ENCODE measurements at places on chromosomes 7 and 10.

DNA sequence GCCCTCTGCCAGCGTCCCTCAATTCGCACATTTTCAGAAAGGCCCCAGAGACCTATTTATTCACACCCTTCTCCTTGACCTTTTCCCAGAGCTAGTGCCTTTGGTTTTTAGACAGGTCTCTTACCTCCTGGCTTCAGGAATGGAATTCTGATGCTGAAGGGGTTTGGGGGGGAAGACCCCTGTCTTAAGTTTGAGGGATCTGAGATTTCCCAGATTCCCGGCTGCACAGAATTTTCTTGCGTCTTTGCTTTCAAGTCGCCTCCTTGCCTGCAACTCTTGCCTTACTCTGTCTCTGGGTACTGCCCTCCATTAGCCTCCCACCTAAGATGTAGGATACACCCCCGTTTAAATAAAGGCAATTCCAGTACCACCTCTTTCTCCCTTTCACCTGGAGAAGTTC is 1.9 kb downstream of the GATA3 start:
- no peak for DNase-seq

DNA sequence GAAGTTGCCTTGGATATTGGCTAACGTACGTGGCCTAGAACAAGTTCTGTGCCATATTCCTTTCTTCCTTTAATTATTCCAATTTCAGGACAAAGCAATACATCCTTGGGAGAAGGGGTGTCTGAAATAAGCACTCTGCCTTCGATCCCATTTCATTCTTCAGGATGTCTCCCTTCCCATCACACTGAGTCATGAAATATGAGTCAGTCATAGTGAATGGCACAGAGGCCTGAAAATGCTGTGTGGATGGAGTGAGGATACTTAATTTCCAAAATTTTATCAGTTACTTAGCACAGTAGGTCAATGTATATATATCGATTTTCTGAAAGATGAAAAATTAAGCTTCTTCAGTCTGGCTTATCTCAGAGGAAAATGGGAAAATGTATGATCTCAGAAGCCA is 19.5 kb downstream of the EVX1 start:
- no peak for DNase-seq

DNA sequence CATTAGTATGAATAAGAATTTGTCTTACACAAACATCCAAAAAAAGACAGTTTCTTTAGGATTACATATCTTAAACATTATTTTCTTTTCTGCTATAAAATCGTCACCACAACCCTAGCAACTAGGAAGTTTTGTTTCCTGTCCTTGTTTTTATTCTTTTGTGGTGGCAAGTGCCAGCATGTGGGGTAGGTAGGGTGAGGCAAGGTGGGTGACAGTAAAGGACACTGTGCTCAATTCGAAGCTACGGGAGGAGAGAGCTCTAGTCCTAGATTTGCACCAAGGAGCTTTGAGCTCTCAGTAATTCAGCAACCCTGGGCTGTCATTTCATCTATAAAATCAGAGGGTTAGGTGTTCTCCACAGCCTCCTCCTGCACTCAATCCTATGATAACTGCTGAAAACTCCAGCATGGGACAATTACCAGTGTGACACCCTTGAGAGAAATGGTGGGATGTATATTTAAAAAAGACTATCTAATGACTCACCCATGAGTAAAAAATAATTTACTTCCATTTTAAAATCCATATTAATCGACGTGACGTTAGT is 187.1 kb downstream of the FAM107B start:
- DNase-seq: no peak

GRCh38 chr10:51321980-51322379 is 247.7 kb downstream of the PRKG1 start:
- DNase-seq: no peak

DNA sequence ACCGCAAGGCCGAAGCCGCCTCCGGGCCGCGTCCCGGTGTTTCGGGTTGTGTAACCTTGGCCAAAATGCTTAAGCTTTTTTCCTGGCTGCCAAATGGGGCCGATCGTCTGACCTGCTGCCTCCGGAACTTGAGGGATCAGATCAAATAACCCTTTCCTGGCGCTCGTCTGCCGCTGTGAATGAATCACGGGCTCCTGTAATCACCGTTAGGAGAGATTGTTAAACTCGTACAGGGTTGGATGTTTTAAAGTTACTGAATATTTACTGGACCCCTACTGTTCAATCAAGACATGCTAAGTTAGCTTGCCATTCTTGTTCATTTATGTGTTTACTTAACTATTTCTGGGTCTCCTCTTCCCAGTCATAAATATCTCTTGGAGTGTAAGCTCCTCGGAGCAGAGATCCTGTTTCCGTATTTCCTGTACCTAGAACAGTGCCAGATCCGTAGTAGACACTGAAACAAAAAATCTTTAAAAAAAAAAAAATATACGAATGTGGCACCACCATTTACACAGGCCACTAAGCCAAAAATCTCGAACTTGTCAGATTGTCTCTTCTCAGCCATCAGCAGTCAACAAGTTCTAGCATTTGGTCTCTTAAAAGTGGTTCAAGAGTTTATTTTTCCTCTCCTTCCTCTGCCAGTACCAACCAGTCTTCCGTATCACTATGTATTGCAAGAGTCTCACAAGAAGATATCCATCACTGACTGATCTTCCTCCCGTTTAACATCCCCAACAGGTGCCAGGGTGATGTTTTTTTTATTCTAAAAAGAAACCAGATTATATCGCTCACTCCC is 650 bp upstream of the TM9SF3 start:
- DNase-seq: peak; percentile 27

DNA sequence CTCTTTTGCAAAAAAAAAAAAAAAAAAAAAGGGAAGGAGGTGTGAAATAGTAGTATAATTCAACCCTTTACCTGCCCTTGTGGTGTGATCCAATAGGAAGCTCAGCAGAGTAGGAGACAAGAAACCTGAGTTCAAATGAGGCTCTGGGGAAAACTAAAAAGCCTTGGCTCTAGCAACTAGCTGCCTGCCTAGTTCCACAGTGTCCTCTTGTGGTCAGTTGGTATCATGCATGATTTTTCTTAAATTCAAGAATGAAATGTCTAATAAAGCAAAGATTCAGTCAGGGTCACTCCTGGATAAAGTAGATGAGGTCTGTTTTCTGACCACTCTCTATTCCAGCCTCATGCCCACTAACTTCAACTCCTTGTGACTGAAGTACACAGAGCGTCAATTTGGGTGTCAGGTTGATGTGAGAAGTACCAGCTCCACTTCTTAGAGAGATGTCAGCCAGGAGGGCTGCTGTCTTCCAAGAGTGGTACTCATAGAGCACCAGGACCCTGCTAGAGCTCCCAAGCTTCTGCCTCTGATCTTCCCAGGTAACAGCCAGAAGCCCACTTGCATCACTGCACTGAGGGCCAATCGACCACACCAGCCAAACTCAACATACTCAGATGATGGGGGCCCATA is 10.5 kb downstream of the LSM5 start:
- DNase-seq: no peak

DNA sequence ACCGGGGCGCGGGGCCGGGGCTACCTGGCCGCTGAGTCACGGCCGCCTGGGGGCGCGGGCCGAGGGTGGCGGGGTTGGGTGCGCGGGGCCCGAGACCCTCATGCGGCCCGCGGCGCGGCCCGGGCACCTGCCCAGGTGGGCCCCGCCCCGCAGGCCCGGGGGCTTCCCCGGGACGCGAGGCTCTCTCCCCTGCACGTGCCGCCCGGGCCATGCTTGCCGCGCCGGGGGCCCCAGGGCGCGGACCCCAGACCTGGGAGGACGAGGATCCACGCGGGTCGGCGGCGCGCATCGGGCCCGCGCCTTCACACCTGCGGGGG is 402 bp downstream of the MAFK start:
- no peak for DNase-seq

DNA sequence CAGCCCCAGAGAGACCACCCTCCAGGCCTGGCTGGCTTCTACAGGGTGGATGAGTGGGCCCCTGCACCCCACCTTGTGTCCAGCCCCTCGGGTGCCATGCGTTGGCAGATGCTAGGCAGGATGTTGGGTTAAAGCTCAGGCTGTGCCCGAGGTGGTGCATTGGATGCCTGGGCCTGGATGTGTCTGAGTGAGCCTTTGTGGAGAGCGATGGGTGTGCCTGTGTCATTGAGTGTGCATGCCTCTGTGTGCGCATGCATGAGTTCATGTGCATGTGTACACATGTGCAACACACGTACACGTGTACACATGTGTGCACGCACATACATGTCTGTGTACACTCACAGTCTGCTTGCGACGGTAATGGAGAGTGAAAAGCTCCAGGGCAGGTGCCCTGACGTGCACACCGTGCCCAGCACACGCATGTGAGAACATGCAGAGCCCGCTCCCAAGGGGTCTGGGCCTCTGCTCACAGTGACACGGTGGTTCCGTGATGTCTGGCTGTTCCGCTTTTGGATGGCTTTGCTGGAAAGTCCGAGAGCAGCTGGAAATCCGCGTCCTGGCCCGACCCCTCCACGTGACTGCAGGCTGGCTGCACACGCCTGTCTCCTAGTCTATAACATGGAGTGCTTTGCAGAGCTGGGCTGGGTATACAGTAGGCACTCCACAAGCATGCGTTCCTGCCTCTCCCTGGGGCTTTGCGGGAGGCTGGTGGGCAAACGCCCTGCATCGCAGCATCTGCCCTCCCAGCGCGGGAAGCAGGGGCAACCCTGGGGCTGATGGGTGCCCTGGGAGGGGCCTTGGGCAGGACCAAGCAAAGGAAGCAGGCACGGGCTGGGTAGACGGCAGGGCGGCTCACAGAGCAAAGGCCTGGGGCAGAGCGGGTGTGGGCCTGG is 36.9 kb downstream of the ELFN1 start:
- no peak for DNase-seq

DNA sequence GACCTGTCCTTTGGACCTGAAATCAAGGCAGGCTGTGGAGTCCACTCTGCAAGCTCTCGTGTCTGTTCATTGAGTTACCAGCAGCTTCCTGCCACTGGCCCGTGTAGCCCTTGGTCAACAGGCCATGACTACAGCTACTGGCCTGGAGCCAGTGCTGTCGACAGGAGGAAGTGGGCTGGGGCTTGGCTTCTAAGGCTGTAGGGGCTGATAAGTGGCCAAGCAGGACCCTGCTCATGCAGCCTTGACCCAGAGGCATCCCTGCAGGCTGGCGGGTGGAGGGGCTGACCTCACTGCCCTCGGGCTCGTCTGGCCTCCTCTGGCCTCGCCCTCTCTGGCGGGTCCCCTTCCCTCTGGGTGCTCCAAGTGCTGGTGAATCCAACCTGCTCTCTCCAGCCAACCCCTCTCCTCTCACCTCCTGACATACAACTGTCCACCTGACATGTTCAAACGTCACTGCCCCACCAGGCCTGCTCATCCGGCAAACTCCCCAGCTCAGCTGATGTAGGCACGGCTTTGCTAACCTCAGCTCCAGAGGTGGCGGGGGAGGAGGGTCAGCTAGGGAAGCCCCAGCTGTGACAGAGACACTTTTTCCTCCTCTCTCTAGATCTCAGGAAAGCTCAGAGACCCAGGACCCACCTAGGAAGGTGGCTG is 188.6 kb upstream of the LYZL2 start:
- no peak for DNase-seq

- no peak for DNase-seq
Measured at GRCh38 chr7:24401628-24402593, 117.9 kb downstream of the NPY start.

DNA sequence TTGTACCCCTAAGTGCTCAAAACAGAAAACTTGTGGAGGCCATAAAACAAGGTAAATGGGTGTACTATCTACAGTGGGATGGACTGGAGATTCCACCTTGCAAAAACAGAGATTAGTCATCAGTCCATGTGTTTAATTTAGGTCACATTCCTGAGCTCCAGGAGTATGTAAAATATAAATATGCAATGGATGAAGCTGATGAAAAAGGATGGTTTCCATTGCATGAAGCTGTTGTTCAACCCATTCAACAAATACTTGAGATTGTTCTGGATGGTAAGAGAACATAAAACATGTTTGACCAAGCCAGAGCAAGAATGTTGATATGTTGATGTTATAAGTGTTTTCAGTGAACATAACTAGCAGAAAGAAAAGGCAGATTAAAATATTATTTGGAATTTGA is 14.6 kb downstream of the ASB15 start:
- DNase-seq: no peak

GRCh38 chr7:157693521-157694375 is 356.9 kb downstream of the DNAJB6 start:
- DNase-seq: no peak

DNA sequence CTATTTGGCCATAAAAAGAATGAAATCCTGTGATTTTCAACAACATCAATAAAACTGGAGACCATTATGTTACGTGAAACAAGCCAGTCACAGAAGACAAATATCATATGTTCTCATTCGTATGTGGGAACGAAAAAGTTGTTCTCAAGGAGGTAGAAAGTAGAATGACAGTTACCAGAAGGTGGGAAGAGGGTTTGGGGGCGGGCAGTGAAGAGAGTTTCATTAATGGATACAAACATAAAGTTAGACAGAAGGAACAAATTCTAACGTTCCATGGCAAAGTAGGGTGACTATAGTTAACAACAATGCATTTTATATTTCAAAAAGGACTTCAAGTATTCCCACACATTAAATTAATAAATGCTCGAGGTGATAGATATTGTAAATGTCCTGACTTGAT is 97.4 kb downstream of the ZPBP start:
- no peak for DNase-seq

- DNase-seq: no peak
Measured at GRCh38 chr7:3380886-3381685, 80.0 kb downstream of the SDK1 start.

GRCh38 chr7:15561835-15562234 is at the start of gene AGMO:
Gene AGMO, minus strand, starts transcription at chr7:15562015.
- no peak for DNase-seq

DNA sequence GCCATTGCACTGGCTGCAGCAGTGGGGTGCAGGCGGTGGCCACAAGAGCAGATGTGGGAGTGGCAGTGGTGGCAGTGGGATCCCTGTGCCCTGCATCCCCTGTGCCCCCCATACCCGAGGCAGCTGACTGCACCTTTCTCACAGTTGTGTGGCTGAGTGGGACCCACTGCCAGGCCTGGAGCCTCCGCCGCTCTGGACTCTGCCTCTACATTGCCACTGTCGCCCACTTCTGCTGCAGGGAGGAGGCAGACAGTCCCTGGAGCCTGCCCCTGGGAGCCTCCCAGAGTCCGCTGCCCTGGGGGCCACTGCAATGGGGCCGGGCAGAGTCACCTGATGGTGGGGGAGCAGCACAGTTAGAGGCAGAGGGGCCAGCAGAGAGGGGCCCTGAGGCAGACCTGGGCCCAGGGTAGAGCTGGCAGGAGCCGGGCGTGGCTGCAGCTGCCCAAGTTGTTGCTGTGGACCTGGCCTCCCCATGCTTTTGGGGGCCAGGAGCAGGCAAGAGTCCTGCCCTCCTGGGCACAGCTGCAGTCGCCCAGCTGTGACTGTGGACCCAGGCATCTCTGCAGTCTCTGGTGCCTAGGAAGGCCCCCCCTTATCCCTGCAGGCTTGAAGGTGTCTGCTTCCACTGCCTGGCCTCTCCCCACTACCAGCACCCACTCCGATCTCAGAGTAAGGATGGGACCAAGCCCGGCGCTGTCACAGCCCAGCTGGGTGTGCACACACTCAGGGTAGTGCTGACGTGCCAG is 22.2 kb downstream of the FAM241B start:
- DNase-seq: no peak

GRCh38 chr7:49228426-49229098 is 304.2 kb downstream of the CDC14C start:
- DNase-seq: no peak
